ENCODE measurements at places on chromosomes 5 and 9.

DNA sequence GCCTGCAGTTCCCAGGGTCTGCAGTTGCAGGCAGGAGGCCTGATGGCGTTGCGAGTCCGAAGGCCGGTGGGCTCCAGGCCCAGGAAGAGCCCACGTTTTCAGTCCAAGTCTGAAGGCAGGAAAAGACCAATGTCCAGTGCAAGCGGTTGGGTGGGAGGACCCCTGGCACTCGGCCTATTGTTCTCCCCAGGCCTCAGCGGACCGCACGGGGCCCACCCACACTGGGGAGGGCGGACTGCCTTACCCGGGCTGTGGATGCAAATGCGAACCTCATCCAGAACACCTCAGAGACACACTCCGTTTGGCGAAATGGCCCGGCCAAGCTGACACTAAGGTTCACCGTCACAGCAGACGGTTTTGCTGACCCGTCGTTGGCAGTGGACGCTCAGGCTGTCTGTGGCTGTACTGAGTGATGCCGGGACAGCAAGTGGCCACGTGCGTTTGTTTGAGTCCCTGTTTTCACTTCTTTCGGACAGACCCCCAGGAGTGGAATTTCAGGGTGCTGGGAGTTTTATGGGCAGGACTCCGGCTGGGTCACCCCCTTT is 10.2 kb upstream of the SEC16A start:
- H3K4me1 ChIP-seq: no peaks in the 10 kb centered on the region
- peaks cover 6% of the 10 kb centered on the region for H3K36me3 ChIP-seq
- no peaks in the 10 kb centered on the region for H3K27me3 ChIP-seq
- no peak overlapping the region for H3K4me3 ChIP-seq
- no peak overlapping the region for H3K27ac ChIP-seq

GRCh38 chr9:129604766-129605163 is 16.1 kb downstream of the C9orf50 start:
- H3K36me3 ChIP-seq: no peaks in the 10 kb centered on the region
- no peak for DNase-seq
- H3K4me1 ChIP-seq: 0 out of 2 replicates have a peak, but pooled peaks cover 1% of the 10 kb centered on the region
- no peak overlapping the region for H3K27ac ChIP-seq
- H3K27me3 ChIP-seq: no peaks in the 10 kb centered on the region

- H3K4me3 ChIP-seq: no peak overlapping the region
- H3K27ac ChIP-seq: no peak overlapping the region
- H3K4me1 ChIP-seq: no peaks in the 10 kb centered on the region
- no peaks in the 10 kb centered on the region for H3K36me3 ChIP-seq
These were observed 411.6 kb downstream of the BRINP1 start for GRCh38 chr9:118957585-118957984.

GRCh38 chr5:54390015-54390414 is 65.5 kb upstream of the HSPB3 start:
- H3K27ac ChIP-seq: peak overlapping the region; percentile 67
- H3K4me1 ChIP-seq: peaks cover 35% of the 10 kb centered on the region
- peak; percentile 82 for DNase-seq

DNA sequence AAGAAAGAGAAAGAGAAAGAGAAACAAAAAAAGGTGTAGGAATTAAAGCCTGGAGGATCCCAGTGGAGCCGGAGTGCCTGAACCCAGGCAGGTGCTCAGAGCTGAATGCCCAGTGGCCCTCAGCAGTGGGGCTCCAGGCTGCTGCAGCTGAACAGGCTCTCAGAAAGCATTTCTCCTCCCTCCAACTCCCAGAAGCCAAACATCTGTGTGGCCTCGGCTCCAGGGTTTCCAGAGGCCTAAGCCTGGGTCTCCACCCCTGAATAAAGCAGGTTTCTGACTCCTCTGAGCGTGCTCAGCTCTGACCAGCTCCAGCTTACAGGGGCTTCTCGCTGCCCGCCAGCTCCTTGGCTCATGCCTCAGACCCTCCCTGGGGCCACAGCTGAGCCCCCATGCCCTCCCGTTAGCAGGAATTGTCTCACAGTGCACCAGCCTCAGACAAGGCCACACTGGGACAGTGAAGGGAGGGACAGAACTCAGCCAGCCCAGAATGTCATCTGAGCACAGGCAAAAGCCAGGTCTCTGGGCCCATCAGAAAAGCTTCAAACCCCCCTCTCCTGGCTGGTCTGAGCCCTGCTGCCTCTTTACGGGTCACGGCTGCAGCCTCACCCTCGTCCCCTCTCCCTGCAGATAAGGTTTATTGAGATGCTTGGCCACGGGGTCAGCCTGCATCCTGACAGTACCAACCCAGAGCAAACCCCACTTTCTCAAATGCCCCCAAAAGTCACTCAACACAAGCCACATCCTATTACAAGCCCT is 114.4 kb upstream of the PPP1R26 start:
- no peaks in the 10 kb centered on the region for H3K36me3 ChIP-seq
- no peaks in the 10 kb centered on the region for H3K27me3 ChIP-seq
- H3K4me1 ChIP-seq: no peaks in the 10 kb centered on the region
- H3K4me3 ChIP-seq: no peak overlapping the region
- H3K27ac ChIP-seq: no peak overlapping the region

GRCh38 chr9:15142878-15143534 is 164.0 kb downstream of the TTC39B start:
- no peaks in the 10 kb centered on the region for H3K27me3 ChIP-seq
- no peak overlapping the region for H3K4me3 ChIP-seq
- no peak for DNase-seq
- H3K4me1 ChIP-seq: no peaks in the 10 kb centered on the region
- H3K27ac ChIP-seq: no peak overlapping the region
- no peaks in the 10 kb centered on the region for H3K36me3 ChIP-seq

DNA sequence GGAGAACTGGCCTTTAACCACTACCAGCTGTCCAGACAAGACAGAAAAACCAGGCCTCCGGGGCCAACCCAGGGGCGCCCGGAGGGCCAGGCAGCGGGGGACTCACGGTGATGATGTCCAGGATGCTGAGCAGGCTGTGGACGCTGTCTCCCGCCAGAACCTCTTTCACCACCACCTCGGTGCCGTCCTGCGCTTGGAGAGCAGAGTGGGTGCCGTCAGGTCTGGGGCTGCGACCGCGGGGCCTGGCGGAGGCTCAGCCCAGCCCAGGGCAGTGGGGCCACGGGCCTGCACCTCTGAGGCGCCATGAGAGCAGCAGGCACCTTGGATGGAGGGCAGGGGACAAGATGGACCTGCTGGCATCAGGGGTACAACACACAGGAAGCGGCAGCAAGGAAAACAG is 9.7 kb downstream of the PNPLA7 start:
- H3K36me3 ChIP-seq: no peaks in the 10 kb centered on the region
- no peaks in the 10 kb centered on the region for H3K27me3 ChIP-seq
- no peak overlapping the region for H3K27ac ChIP-seq
- H3K4me3 ChIP-seq: no peak overlapping the region

DNA sequence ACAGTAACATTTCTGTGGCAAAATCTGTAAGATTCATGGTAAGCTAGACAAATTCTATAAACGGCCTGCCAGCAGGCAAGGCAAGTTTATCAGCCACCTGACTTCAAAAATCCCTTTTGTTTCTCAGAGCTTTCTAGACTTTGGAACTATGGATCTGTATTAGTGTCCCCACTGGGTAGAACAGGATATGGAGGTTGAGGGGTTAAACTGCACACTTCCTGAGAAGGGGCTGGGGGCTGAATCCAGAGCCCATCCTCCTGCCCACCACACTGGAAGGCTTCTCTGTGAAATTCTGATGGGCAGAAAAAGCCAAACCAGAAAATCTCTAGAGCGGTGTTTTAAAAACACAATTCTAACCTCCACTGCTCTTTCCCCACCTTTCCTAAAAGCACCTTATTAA is 128.7 kb downstream of the ENTREP1 start:
- no peaks in the 10 kb centered on the region for H3K4me1 ChIP-seq
- H3K36me3 ChIP-seq: no peaks in the 10 kb centered on the region
- H3K4me3 ChIP-seq: no peak overlapping the region
- no peaks in the 10 kb centered on the region for H3K27me3 ChIP-seq
- no peak for DNase-seq

DNA sequence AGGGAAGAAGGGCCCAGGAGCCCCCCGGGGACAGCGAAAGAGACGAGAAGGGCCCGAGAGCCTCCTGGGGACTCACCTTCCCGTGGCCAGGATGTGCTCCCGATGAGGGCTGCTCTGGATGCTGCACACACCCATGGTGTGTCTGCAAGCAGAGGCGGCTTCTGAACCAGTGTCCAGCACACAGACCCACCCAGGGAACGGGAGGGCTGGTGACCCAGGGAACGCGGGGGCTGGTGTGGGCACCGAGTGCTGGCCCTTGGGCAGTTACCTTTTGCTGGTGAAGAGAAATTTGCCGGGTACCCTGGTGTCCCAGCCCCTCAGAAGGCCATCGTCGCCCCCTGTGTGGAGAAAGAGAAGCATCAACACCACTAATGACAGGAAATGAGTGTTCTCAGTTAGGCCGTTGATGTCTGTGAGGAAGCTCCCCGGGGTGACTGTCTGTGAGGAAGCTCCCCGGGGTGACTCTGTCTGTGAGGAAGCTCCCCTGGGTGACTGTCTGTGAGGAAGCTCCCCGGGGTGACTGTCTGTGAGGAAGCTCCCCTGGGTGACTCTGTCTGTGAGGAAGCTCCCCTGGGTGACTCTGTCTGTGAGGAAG is 13.2 kb downstream of the MRPL41 start:
- DNase-seq: no peak
- H3K27ac ChIP-seq: no peak overlapping the region
- no peaks in the 10 kb centered on the region for H3K27me3 ChIP-seq
- H3K4me3 ChIP-seq: no peak overlapping the region
- H3K4me1 ChIP-seq: no peaks in the 10 kb centered on the region

DNA sequence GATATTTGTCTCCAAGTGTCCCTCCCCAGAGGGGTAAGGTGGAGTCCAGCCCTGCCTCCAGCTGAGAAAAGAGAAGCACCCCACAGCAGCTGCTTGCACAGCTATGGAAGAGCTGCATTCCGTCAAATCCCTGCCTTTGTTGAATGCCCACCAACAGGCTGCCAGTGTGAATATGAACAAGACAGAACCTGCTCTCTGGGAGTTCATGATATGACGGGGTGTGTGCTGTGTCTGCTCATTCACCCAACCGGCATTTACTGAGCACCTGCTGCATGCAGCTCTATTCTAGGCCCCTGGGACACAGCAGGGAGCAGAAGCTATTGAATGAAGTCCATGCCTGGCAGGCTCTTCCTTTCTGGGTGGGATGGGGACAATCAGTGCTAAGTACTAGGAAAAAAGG is 238.8 kb downstream of the GADD45G start:
- no peak overlapping the region for H3K4me3 ChIP-seq
- no peak overlapping the region for H3K27ac ChIP-seq
- H3K4me1 ChIP-seq: no peaks in the 10 kb centered on the region
- DNase-seq: no peak
- no peaks in the 10 kb centered on the region for H3K36me3 ChIP-seq
